ENCODE measurements at places on chromosomes 11 and 22.

DNA sequence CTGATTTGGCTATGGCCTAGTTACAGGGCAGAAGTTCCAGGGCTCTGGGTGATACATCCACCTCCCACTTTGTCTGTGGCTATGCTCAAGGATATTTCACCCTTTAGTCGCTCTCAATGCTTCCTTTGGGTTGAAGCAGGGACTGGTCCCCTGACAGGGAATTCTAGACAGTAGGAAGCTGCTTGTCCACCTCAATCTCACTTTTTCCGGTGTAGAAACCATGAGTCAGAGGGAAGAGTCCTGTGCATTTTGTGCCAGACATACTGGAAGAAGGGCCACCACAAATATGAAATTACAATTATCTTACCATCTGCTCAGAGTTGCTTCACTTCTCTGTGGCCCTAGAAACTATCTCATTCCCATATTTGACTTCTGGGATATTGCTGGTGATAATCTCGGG, 413.7 kb upstream of the FAT3 start:
- no peak for DNase-seq

DNA sequence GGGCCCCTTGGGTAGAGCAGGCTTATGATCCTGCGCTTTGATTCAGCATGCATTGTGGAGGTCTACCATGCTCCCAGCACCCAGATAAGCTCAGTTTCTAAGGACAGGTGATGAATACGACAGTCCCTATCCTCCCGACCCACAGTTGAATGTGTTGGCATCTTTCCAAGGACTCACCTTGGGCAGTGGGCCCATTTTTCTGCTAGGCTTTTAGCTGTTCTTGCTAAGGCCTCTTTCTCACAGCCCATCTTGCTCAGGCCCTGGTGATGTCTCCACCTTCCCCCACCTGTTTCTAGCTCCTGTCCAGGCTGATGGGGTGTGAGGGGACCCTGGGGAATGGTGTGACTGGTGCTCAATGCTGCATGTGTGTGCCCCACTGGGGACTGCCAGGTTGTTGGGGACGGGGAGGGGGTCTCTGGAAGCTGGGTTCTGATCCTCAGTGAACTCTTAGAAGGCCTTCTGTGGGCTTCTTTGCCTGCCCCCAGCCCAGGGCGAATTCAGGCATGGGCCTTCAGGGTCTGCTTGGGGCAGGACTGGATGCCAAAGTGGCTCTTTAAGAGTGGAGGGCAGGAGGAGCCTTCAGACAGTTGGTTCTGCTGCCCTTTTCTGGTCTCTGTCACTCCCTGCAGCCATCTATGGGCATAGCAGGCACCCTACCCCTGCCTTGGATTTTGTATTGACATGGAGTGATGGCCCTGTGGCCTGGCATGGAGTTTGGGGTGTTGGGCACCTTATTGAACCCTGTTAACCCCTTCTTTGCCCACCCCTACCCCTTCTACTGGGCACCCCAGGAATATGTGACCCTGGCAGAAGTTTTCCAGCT, 33.1 kb downstream of the PHLDB1 start:
- DNase-seq = no peak

DNA sequence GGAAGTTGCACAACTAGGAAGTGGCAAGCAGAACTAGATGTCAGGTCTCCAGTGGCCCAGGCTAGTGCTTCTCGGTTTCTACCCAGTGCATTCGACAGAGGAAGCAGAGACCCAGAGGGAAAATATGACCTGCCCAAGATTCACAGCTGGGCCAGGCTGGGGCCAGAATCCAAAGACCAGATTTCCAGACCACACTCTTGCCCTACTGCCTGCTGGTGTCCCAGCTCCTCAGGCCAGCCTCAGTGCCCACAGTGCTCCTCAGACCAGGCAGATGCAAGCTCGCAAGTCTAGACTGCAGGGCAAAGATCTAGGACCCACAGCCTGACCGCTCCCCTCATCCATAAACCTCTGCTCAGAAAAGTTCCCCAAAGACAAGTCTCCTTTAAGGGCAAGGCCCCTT, 262.6 kb downstream of the BUD13 start:
- no peak for DNase-seq

GRCh38 chr11:94519478-94520084, 7.3 kb downstream of the C11orf97 start:
- DNase-seq = no peak

DNA sequence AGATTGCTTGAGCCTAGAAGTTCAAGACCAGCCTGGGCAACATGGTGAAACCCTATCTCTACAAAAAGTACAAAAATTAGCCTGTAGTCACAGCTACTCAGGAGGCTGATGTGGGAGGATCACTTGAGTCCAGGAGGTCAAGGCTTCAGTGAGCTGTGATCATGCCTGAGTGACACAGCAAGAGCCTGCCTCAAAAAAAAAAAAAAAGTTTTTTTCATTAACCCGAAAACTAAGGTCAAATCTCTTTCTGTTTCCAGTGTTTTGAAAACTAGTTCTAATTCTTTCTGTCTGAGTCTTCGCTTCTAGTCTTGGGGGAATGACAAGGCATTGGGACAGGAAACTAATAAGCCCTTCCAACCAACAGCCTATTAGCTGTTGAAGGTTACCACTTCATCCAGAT, 57.6 kb downstream of the LIF start:
- no peak for DNase-seq

DNA sequence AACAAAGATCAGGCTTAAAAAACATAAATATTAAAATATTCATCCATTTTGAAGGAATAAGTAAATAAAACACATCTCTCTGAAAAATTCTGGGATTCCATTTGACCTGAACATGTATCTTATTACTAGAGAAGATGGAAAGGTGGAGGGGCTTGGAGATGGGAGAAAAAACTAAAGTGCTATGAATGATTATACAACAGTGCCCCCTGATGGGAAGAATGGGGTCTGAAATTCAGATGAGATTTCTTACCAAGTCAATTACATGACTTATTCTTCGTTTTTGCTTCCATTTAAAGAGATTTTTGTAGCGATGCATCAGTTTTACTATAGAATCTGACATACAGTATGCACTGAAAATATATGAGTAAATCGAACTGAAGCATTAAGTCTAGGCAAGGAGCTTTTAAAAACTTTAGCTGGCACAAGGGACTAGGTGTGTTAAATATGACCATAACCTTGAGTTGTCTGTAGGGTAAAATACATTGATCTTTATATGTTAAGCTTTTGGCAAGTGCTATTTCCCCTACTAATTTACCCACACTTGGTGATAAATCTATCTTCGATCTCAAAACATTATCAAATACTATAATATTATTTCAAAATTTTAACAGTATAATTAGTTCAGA, 718.8 kb downstream of the CNTN5 start:
- DNase-seq = no peak

- no peak for DNase-seq
These were observed 125.4 kb upstream of the ARHGAP20 start for GRCh38 chr11:110837603-110838002.

GRCh38 chr22:29301716-29302401, 4.6 kb upstream of the GAS2L1 start:
- DNase-seq = no peak

DNA sequence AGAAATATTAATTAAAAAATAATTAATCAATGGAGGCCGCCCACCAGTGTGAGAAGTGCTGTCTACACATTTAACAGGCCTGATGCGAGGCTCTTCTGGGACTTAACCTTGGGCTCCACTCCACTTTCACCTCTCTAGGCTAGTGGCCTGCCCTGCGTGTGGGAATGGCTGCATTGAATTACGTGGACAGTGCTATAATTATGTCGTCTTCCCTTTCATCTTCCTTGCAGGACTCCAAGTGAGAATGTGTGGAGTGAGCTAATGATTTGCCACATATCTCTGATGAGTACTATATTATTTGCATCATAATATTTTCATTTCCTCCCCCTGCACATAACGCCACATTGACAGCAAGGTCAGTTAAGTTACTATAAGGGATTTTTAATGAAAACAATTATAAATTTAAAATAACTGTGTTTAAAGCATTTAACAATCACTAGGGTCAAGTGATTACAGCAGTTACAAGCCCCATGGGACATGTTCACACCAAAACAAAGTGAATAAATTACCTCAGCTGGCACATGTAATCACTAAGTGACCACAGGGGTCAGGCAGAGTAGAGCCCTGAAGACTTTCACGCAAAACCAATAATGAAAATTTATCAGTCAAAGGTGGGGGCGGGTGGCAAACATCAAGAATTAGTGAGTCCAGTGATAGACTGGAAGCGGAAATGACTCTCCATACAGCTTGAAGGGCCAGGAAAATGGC, 63.5 kb downstream of the MPPED2 start:
- DNase-seq = no peak
